GM04504 (cell line): ENCODE measurements at places on chromosomes 3 and 15.

DNA sequence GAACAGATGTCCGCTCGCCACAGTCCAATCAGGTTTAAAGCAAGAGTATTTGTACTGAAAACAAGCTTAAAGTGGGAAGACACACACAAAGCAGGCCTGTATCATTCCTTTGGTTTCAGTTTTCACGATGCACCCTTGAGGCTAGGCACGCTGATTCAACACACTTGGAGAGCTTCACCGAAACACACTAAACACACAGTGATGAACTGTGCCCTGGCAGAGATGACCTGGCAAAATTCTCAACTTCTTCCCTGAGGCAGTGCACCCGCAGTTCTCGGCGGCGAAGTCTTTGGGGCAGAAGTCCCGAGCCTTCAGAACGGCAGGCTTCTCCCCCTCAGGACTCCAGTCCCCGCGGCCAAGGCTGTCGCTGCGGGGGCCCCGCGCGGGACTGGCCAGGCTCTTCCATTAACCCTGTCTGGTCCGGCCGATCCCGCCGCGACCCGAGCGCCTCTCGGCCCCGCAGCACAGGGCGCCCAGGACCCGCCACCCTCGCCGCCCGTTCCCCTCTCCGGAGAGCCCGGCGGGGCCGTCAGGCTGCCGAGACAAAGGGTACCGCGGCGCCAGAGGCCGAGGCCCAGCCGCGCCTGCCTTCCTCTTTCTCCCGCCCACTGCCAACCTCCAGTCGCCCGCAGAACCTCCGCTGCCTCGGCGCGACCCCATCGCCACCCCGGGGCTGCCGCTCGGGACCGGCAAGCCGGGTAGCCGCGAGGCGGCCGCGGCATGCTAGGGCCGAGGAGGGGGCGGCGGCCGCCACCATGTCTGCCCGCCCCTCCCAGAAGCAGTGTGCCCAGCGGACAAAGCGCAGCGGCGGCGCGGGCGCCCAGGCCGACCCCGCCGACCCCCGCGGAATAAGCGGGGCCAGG lies 792 bp downstream of the GABPB1 start:
- DNase-seq = peak; percentile 77

GRCh38 chr15:39400821-39401550 lies 179.9 kb upstream of the THBS1 start:
- no peak for DNase-seq

GRCh38 chr3:8239718-8240695 lies 261.6 kb upstream of the LMCD1 start:
- DNase-seq = peak; percentile 17

DNA sequence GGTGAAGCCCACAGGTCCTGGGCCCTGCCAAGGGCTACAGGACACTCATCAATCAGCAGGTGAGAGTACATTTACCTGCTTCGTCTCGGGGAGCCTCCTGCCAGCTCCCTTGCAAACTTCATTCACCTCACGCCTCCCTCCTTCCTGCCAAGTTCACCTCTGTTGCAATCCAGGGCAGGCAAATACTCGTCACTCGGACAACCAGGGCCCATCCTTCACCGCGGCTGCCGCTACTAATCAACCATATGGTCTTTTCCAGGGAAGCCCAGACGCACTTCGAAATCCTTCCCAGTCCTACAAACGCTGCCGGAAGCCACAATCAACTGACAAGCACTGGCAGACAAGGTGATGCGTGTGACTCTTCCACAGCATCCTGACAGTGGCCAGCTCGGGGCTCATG lies 200.7 kb upstream of the NSMCE3 start:
- no peak for DNase-seq

DNA sequence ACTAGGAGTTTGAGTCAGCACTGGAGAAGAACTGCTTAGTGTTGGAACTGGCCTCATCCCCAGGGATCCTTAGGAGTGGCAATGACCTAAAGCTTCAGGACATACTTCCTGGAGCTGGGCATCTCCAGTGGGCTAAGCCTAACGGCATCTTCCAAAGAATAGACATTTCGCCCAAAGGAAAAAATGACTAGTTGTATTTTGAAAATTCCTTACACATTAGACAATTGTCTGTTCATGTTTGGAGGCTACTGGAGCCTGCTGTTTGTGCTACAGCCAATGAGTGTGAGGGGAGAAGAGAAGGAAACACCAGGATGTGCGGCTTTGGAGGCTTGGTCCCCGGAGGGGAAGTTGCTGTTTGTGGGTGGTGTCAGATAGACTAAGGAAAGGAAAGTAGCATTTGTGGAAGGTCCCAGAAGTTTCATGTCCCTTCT lies 77.6 kb downstream of the POLR2M start:
- DNase-seq = peak; percentile 71

DNA sequence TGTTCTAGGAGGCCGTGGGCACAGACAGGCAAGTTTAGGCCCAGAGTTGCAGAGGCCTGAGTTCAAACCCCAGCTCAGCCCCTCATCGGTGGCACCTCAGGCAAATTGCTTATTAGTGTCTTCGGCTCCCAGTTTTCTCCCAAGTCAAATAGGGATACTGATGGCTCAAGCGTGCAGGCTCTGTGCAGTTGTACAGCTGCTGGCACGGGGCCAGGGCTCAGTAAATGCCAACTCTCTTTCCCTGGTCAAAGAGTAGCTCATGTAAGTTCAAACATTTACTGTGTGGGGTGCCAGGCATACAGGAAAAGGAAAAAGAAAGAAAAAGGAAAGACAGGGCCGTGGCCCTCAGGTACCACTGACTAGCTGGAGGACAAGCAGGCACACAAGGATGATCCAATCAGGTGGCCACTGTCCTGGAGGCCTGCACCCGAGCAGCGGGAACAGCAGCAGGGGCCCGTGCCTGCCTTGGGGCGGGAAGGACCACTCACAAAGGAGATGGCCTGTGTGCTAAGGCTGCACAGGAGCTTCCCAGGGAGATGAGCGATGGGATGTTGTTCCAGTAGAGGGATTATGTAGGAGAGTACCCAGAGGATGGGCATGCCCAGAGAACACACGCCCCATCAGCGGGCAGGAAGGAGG lies 70.8 kb downstream of the TBC1D2B start:
- DNase-seq = no peak

DNA sequence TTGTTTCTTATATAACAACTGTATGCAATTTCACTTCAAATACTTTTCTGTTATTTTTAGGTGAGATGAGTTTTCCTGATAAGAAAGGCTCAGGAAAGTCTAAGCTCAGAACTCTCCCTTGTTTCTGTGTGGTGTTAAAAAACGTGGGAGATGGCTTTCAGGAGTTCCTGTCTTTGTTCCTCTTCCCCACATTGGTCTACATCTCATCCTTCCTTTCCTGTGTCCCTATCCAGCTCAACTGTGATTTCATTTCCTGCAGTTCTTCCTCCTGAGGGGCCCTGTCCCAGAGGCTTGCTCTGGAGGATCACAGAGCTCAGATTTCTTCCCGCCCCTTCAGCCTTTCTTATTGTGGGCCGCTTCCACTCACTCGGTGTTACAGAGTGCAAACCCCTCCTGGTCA lies 11.2 kb downstream of the SEC13 start:
- no peak for DNase-seq

DNA sequence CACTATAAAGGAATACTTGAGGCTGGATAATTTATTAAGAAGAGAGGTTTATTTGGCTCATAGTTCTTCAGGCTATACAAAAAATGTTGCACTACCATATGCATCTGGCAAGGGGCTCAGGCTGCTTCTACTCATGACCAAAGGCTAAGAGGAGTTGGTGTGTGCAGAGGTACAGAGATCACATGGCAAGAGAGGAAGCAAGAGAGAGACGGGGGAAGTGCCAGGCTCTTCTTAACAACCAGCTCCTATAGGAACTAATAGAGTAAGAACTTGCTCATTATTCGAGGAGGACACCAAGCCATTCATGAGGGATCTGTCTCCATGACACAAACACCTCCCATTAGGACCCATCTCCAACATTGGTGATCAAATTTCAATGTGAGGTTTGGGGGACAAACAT lies 6.0 kb upstream of the FNDC3B start:
- DNase-seq = no peak

DNA sequence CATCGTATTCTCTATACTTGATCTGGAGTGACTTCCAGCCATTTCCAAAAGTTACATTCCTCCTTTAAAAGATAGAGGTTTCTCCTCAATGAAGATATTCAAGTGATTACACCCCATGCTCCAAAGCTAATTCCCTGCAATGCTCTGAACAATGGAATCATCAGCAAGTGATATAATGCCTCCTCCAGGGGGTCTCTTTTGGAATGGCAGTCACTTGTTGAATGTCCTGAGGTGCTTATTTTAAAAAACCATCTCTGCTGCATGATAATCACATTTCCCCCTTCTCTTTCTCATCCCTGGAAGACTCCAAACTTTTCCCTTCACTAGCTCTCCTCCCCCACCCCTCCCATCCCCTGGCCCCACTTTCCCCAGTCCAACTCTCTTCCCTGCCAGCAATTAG lies 2.6 kb downstream of the LHFPL4 start:
- DNase-seq = no peak

DNA sequence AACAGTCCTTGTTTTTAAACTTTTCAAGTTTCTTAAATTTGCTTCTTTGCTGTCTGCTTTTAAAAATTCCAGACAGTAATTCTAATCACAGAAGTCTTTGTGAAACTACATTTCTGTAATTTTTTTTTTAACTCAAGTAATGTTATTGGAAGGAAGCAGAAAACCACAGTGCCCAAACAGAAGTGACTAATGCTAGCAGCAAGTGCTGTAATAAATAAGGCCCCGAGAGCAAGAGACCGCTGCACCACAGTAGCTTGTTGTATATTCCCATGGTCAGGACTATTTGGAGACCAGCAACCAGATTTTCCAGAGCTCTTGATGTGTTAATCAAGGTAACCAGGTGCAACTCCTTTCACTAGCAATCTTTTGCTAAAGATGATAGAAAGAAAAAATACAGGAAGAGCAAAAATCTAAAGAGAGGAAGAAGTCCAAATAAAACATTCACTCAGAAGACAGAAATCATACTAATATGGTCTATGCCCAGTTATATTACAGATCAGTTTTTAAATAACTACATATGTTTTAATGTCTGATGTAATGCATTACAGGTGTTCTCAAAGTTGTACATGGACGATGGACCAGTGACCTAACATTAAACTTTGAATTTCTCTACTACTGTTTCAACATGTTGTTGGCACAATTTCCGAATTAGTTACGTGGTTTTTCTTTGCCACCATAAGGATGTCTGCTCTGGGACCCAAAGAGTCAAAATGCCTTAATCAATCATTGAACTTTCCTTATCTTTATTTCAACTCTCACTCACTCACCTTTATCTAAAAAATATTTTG lies 36.4 kb downstream of the WWTR1 start:
- DNase-seq = peak; percentile 79

GRCh38 chr3:167450195-167450594 lies 23.6 kb downstream of the SERPINI2 start:
- DNase-seq = no peak

DNA sequence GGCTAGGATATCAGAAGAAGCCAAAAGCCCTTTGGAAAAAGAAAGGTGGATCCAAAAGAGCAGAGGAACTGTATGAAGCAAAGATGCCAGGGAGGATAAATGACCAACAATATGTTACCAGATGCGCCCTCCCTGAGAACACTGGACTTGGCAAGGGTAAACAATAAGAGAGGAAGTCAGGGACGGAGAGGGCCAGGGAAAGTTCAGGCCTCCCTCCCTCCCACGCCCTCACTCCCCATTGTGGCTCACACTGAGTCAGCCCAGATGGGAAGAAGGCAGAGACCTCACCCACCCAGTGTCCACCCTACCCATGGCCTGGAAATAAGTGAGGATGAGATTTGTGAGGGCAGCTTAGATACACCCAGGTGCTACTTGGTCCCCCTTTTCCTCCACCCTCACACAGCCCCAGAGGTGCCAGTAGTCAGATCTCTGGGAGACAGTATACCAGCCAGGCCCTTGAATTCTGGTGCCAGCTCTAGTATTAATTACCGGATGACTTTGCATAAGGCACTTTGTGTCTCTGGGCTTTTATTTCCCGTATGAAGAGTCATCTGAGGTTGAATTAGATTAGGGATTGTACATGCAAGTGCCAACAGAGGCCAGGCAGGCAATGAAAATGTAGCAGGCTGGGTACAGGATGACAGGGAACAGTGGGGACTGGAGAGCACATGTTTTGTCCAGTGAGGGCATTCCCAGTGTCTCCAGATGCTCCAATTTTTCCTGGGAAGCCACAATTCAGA lies 35.1 kb upstream of the FRMD4B start:
- no peak for DNase-seq

GRCh38 chr3:50124052-50124799 lies 30.9 kb upstream of the SEMA3F start:
- no peak for DNase-seq

DNA sequence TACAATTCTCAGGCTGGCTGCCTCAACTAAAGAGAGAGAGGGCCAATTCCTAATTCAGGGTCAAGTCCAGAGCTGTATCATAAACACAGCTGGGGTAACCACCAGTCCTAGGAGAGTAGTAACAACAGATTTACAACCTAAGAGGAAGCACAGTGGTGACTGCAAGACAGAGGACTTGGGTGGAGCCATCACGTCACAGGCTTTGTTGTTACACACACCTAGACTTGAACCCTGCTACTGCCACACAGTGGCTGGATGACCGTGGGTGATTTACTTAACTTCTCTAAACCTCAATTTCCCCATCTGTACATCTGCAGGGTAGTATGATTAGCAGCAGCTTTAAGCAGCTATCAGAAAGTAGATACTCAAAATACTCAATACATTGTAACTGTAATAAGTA lies 78.6 kb downstream of the MYLK start:
- no peak for DNase-seq

- DNase-seq = no peak
Observed at GRCh38 chr3:56795097-56795828, 6.5 kb downstream of the ARHGEF3 start.

GRCh38 chr3:126309861-126310655 lies 47.1 kb downstream of the KLF15 start:
- DNase-seq = no peak

- DNase-seq = no peak
Observed at GRCh38 chr3:42545284-42545900, 36.4 kb downstream of the SEC22C start.

DNA sequence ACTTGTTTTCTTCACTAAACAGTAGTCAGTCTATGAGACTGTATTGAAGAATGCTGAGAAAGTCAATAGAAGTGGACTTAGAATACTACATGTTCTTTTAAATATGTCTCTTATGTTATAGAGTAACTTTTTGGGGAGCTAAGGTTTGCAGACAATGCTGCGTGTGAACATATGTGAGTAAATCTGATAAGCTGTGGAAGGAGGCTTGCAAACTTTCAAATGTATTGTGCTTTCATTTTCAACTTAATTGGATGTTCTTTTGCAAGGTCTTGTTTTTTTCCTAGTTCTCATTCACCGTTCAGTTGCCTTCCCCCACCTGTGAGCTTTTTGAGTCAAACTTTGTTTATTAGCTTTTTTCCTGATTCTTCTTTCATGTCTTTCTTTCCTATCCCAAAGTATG lies 176.2 kb downstream of the LPP start:
- no peak for DNase-seq

GRCh38 chr15:100948430-100948762 lies 29.2 kb downstream of the LRRK1 start:
- DNase-seq = no peak

DNA sequence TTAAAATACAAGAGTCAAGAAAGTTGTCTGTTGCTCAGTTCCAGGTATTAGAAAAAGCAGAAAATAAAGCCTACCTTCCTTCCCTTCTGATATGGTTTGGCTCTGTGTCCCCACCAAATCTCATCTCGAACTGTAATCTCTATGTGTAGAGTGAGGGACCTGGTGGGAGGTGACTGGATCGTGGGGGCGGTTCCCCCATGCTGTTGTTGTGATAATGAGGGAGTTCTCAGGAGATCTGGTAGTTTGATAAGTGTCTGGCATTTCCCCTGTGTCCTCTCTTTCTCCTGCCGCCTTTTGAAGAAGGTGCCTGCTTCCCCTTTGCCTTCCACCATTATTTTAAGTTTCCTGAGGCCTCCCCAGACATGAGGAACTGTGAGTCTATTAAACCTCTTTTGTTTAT lies 288.8 kb upstream of the LMCD1 start:
- no peak for DNase-seq

- DNase-seq = no peak
Observed at GRCh38 chr3:109702252-109702651, 364.9 kb upstream of the DPPA4 start.
